ENCODE measurements at places on chromosomes 5 and 9. TPM values are rescaled to one million over a fixed set of nuclear protein-coding genes. Genes with fewer than 3 reads are reported as not detected.
A peak's percentile ranks its signal among the peaks of the same experiment; 100 is the strongest.

Gene C5orf58
- not detected for polyA plus RNA-seq

GRCh38 chr5:168315416-168316138 lies 24.1 kb downstream of the WWC1 start:
- DNase-seq: no peak

Gene FOXE1
- polyA plus RNA-seq: not detected

- DNase-seq: no peak
These were observed 14.1 kb downstream of the RGS3 start for GRCh38 chr9:113477661-113478060.

DNA sequence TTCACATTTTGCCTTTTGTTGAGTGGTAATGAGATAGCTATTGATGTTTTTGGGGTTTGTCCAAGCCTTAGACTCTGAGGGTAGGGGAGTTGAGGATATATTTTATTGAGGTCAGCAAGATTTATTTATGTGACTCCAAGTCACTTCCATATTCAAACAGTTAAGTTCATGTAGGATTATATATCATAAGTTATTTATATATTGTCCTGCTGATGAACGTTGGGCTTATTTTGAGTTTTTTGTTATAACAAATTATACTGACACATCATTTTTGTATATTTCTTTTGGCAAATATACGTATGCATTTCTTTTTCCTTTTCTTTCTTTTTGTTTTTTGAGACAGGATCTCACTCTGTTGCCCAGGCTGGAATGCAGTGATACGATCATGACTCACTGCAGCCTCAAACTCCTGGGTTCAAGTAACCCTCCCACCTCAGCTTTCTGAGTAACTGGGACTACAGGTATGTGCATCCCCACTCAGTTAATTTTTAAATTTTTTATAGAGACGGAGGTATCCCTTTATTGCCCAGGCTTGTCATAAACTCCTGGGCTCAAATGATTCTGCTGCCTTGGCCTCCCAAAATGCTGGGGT lies 23.5 kb upstream of the IL12B start:
- no peak for DNase-seq

GRCh38 chr5:7250004-7250403 lies 145.9 kb upstream of the ADCY2 start:
- no peak for DNase-seq

DNA sequence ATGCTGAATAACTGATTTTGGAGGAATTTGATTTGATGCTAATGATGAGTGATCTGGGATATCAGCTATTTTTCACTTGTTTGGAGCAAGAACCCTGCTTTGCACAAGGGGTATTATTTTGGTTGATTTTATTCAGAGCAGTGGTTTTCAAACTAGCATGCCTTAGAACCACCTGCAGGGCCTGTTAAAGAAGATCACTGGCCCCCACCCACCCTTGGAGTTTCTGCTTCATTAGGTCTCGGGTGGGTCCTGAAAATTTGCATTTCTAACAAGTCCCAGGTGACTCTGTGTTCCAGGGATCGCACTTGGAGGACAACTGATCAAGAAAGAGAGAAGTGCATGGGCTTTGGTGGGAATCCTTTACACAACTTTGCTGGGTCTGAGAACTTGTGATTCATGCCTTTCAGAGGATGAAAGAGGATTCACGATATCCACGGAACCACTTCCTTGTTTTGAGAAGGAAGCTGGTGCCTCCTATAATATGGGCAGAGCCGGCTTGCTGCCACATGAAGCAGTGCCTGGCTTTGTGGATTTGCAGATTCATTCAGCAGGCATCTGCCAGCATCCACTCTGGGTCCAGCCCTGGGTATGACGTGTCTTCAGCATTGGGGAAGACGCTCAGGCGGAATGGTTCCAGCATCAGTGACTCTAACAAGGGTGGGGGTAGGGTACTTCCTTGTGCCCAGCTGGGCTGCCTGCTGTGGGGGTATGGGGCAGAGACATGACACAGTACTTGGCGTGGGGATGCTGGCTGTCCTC lies 106.6 kb upstream of the PITX1 start:
- no peak for DNase-seq

DNA sequence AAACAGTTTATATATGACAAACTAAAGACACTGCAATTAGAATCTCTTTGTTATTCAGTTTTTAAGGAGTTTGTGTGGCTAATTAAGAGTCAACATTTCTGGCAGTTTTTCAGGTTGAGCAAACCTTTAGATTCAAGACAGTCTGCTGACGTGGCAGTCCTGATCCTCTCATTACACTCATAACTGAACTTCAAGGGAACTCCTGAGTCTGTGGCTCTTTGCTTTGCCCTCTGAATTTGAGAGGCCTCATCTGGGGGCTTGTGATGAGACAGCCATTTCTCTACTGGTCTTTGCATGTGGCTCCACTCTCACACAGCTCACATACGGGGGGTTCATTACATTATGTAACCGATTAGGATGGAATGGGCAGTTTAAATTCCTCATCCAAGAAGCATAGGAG lies 182.9 kb upstream of the MEF2C start:
- no peak for DNase-seq

GRCh38 chr9:133979921-133980863 lies 11.9 kb downstream of the VAV2 start:
- no peak for DNase-seq

GRCh38 chr5:21181609-21182125 lies 1193.7 kb upstream of the CDH18 start:
- peak; percentile 76 for DNase-seq

Gene ZFP2
- 0.07 TPM for polyA plus RNA-seq

DNA sequence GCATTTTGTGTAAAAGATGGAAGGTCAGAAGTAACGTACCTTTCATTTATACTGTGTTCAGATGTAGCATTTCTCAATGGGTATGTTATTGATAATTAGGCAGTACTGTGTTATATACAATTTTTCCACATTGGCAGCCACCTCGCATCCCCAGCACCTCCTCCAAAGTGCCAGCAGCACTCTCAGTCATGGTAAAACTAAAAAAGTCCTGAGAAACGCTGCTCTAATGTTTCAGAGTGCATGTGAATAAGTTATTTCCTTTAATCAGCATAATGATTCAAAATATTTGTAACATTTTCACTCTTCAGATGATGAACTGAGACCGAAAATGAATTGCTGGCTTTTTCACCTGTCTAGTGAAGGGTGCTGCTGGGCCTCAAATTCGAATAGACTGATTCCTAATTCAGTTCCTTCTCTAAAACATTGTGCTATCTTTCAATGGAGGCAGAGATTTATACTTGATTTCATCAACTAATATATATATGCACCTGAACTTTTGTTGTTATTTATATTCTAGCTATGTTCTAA lies 79.9 kb upstream of the ANKRD55 start:
- no peak for DNase-seq

DNA sequence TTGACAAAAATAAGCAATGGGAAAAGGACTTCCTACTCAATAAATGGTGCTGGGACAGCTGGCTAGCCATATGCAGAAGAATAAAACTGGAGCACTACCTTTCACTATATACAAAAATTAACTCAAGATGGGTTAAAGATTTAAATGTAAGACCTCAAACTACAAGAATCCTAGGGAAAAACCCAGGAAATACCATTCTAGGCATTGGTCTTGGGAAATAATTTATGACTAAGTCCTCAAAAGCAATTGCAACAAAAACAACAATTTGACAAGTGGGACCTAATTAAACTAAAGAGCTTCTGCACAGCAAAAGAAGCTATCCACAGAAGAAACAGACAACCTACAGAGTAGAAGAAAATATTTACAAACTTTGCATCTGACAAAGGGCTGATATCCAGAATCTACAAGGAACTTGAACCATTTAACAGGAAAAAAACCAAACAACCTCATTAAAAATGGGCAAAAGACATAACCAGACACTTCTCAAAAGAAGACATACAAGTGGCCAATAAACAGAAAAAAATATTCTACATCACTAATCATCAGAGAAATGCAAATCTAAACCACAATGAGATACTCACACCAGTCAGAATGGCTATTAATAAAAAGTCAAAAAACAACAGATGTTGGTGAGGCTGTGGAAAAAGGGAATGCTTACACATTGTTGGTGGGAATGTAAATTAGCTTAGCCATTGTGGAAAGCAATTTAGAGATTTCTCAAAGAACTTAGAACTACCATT lies 75.2 kb upstream of the CPEB4 start:
- DNase-seq: no peak

- no peak for DNase-seq
These were observed 49.8 kb downstream of the SGCD start for GRCh38 chr5:156376751-156377150.

Gene SLC36A3
- not detected for polyA plus RNA-seq

DNA sequence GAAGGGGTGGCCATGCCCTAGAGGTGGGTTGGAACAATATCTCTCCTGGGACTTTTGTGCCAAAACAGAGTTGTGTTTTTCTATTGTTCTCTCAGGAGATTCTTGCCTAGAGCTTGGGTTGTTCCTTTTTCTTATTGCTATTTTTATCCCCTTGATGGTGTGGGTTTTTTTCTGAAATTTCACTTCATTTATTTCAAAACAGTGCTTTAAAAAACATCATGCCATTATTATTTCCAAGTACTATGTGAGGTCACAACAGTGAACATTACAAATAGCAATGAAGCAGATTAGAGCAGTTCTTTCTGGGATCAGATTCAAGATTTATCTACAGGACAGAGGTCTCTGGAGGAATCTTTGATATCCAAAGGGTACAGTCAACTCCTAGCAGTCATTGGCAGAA lies 76.6 kb downstream of the ACTBL2 start:
- no peak for DNase-seq

DNA sequence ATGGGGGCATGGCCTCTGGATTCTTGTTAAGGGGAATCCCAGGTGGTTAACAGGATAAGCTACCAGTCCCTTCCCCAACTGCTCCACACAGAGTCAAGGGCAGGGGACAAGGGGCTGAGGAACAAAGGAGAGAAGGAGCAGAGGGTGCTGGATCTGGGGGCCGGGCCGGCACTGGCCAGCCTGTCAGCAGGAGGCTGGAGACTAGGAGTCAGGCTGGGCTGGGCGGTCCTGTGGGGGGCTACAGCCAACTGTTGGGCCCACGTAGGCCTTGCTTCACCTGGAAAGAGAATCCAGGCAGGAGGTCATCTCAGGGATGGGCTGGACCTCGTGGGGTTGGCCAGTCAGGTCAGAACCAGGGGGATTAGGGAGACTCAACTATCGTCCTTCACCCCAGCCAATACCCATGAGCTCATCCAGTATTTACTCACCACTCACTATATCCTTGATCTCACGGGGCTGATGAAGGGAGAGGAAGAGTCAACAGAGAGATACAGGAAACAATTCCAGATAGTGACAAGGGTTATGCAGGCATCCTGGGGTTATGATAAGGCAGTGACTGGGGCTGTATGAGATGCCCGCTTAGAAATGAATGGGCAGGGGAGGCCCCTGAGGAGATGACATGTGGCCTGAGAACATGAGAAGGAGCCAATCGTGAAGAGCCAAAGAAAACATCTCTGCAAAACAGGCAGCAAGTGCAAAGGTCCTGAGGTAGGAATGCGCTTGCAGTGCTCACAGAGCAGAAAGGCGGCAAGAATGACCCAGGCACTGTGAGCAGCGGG lies 47.9 kb upstream of the SLC25A51 start:
- DNase-seq: no peak

- no peak for DNase-seq
These were observed 49.8 kb downstream of the NR6A1 start for GRCh38 chr9:124721109-124721906.

DNA sequence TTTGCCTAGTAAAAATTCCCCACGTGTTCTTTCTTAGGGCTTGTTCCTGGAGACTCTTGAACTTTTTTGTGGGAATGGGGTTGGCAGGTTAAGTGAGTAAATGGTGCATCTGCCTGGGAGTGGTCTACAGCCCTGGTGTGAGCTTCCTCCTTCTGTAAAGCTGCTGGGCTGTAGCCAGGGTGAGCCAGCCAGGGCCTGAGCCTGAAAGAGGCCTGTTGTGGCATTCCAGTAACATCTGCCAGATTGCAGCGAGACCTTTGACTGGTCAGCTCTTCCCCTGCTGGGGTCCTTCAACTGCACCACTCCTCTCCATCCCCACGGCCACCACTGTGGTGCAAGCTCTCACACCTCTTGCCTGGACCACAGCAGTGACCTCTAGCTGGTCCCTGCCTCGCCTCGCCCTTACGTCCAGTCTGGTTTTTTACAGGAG lies 47.5 kb downstream of the SLC22A5 start:
- no peak for DNase-seq

- DNase-seq: peak; percentile 68
These were observed 28.3 kb downstream of the ARHGEF28 start for GRCh38 chr5:73654171-73654811.

DNA sequence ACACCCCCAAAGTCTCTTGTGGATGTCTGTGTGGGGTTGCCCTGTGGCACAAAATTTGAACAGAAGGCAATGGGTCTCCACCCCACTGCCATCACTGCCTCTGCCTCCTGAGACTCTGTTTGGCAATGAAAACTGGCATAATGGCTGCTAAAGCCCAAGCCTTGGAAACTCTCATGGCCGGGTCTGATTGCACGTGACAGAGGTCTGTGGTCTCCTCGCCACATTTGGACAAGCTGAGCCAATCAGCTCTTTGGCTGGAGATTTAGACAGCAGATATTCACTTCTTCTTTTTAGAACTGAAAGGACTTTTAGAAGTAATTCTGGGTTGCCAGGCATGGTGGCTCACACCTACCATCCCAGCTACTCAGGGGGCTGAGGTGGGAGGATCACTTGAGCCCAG lies 5.5 kb downstream of the GGTA1 start:
- DNase-seq: no peak

GRCh38 chr5:9105851-9106250 lies 440.0 kb downstream of the SEMA5A start:
- no peak for DNase-seq

DNA sequence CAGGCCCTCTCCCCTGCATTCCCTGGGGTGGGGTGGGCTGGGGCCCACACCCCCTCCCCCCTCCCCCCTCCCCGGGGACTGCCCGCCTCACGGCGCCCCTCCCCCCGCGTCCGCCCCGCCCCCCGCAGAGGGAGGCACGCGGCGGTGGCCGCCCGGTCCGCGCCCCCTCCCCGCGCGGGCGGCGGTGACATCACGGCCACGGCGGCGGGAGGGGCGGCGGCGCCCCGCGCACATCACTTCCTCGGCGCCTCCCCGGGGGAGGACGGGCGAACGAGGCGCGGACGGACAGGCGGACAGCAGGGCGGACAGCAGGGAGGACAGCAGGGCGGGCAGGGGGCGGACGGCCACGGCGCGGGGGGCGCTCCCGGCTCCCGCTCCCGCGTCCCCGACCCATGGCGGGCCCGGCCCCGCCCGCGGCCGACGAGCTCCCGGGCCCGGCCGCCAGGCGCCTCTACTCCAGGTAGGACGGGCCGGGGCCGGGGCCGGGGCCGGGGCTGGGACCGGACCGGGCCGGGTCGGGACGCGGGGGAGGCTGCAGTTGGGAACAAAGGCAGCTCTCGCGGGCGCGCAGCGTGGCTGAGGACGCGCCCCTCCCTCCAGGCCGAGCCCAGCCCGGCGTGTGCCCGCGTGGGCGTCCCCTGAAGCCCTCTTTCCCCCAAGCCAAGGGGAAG lies at the start of gene GPSM1:
GPSM1 (plus strand) TSS at position 236 of the 671 bp plus-strand sequence; CDS start at position 393, 157 bp downstream.
- DNase-seq: peak; percentile 58

- DNase-seq: no peak
These were observed 21.8 kb downstream of the KCNIP1 start for GRCh38 chr5:170525470-170526211.

- DNase-seq: no peak
These were observed 35.3 kb upstream of the PHYKPL start for GRCh38 chr5:178267876-178268275.

- DNase-seq: peak; percentile 34
These were observed 73.4 kb downstream of the FBXO38 start for GRCh38 chr5:148457183-148457620.

Gene GABRP
- 3.0 TPM for polyA plus RNA-seq

Gene RNF183
- not detected for polyA plus RNA-seq

Gene IFNW1
- not detected for polyA plus RNA-seq
